ENCODE measurements at places on chromosomes 11 and 22.

DNA sequence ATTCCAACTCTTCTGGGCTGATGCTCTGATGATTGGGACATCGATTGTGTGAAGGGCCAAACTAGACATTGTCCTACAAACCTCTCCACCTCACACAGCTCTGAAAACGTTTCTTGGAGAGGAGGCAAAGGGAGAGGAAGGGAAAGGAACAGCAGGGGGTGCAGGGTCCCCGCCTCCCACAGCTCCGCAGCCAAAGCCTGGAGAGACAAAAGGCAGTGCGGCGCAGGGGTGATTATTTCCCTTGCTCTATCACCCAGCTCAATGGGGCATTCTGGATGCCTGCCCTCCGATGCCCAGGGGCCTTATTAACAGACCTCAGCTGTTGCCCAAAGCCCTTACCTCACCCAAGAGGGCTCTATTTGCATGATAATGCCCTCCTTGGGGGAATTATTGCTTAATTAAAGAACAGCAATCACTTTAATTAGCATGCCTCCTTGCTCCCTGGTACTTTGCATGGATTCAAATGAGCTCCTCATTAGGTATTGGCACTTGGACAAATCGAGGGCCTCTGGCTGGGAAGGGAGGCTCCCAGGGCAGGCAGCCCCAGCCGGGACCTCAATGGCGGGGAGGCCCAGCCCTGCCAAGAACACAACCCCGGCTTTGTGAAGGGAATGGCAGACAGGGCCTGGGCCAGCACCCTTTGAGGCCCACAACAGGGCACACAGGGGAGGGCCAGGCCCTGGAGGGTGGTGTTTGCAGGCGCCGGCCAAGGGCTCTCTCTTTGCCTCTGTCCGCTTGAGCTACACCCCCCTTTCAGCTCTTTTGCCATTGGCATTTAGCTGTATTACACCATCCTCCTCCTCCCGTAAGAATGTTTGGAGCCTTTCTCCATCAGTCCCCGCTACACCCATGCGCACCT lies 19.8 kb upstream of the CDON start:
- DNase-seq: no peak

DNA sequence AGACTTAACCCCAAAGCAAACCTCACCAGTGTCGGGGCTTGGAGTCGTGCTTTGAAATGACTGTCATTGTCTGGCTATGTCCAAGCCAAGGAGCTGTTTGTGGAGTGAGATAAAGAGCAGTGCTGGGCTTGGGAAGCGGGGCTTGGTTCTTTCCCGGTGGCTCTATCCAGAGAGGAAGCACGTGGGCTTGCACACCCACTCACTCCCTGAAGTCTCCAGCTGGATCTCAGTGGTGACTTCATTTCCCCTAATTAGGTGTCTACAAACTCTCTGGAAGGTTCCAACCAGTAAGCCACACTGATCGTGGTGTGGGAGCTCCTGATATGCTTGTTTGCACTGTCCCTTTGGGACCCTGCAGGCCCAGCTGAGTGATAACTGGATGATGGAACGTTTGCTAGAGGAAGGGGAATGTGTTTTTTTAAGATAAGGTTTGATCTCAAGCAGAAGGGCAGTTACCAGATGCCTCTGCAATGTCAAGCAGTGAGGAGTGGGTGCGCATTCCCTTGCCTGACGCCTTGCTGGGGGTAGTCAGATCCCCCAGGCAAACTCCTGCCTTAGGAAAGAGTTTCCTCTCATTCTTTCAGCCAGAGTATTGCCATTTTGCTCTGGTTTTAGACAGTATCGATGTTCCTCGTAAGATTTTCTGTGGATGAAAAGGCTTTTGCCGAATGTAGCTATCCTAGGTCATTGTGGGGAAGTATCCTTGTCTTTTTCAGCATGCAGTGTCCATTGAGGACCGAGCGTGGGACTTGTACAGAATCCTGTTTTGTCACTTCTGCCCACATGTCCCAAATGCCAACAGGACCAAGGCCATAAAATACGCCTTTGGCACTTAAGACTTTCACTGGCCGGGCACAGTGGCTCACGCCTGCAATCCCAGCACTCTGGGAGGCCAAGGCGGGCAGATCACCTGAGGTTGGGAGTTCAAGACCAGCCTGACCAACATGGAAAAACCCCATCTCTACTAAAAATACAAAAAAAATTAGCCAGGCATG lies 90.9 kb downstream of the MICAL2 start:
- DNase-seq: no peak

GRCh38 chr11:98793276-98793675 lies 227.5 kb upstream of the CNTN5 start:
- DNase-seq: no peak

DNA sequence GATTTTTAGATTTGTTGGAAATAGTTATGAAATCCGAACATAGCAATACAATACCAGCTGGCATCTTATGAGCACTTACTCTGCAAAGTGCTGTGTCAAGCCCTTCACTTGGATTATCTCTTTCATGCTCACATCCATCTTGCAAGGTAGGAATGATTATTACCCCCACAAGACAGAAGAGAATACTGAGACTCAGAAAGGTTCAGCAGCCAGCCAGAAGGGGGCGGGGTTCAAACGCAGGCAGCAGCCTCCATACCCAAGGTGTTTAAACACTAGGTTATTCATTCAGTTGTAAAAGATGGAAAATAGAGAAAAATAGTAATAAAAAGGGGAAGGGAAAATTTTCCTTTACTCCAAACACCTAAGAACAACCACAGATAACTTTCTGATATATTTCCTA lies 158.5 kb downstream of the CCDC34 start:
- peak; percentile 6 for DNase-seq

- no peak for DNase-seq
Measured at GRCh38 chr11:97622795-97623194, 1233.0 kb downstream of the JRKL start.

- no peak for DNase-seq
Measured at GRCh38 chr11:119085437-119085847, 761 bp downstream of the HMBS start.

GRCh38 chr11:37511425-37511933 lies 913.4 kb upstream of the RAG2 start:
- no peak for DNase-seq

DNA sequence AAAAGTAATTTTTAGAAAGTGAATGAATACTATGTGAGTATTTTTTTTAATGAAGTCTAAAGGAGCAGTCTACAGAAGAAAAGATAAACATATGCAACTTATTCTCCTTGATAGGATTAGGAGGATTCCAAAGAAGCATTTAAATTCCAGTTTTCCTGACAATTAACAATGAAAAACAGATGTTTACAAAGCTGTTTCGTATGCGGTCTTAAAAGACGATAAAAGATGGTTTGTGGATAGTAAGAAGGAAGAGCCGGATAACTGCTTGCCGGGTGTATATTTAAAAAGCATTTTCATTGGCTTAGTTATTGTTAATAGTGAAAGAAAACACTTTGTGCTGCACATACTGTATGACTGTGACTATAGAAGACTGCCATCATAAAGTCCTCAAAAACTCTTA lies 120.0 kb upstream of the C11orf58 start:
- DNase-seq: no peak

GRCh38 chr11:33065445-33066178 lies 26.2 kb downstream of the TCP11L1 start:
- peak; percentile 58 for DNase-seq

GRCh38 chr11:128391811-128392210 lies 195.5 kb downstream of the ETS1 start:
- DNase-seq: no peak

DNA sequence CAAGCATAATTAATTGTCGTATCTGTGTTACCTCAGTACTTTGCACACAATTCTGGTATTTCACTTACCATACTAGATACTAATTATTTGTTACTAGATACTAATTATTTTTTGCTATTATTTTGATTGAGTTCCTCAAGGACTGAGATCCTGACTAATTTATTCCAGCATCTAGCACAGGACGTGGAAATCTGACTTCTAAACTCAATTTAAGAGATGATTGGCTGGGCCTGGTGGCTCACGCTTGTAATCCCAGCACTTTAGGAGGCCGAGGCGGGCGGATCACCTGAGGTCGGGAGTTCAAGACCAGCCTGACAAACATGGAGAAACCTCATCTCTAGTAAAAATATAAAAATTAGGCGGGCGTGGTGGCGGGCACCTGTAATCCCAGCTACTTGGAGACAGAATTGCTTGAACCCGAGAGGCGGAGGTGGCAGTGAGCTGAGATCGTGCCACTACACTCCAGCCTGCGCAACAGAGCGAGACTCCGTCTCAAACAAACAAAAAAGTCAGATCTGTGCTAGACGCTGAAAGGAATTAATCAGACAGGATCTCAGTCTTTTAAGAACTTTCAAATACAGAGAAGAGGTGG lies 527 bp upstream of the MRPL48 start:
- no peak for DNase-seq

DNA sequence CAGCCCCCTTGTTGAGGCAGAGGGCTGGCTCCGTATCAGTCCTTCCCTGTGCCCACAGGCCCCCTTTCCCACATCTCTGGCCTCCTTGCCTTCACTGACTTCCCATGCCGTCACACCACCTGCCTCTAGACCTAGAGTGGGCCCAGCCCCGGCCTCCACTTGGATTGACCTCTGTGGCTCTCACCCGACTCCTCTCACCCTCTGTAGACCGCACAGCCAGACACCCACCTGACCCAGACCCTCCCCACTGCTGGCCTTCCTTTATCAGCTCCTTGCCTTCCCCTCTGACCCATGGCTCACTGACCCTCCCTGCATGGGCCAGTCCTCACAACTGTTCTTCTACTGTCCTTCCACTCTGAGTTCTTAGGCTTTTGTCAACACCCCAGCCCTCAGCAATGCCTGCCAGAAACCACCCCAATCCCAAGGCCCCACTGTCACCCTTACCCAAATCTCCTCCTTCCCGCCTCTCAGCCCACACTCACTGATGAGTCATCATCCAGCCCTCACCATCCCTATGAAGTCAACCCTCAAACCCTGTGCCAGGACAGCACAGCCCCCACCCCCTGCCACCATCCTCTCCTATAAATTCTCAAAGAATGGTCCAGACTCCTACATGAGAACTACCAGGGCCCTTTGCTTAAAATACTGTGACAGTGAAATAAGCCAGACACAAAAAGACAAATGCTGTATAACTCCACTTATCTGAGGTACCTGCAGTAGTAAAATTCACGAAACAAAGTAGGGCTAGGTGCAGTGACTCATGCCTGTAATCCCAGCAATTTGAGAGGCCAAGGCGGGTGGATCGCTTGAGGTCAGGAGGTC lies 53.4 kb downstream of the SCGB1A1 start:
- no peak for DNase-seq

DNA sequence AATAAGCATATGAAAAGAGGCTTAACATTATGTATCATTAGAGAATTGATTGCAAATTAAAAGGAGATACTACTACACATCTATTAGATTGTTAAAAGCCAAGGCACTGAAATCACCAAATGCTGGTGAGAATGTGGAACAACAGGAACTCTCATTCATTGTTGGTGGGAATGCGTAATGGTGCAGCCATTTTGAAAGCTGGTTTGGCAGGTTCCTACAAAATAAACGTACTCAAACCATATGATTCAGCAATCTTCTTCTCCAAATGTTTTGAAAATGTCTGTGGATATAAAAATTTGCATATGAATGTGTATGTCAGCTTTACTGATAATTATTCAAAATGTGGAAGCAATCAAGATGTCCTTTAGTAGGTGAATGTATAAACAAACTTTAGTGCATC lies 176.4 kb upstream of the PLET1 start:
- DNase-seq: no peak

GRCh38 chr11:47154616-47155570 lies 21.8 kb downstream of the ARFGAP2 start:
- DNase-seq: no peak

GRCh38 chr22:47149976-47150375 lies 387.5 kb downstream of the TBC1D22A start:
- DNase-seq: no peak

DNA sequence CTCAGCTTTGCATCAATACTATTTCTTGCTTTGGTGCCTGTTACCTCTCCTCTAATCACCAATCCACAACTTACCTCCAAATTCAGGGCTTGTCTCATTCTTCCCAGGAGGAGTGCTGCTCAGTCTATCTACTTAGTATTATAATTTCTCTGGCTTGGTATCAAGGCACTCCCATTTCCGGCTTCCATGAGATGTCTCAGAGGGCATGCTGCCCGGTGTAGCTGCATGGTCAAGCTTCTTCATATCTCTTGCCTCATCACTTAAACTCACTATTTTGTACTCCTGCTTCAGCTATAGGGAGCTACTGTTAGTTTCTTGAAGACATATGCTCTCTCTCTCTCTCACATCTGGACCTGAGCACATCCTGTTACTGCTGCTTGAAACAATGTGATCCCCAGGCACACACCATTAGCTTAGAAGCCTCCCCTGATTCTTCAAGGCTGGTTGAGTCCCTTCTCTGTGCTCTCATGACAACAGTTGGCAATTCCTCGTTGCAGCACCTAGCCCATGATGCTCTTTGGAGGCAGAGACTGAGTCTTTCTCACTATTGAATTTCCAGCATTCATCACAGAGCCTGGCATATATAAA lies 182.8 kb upstream of the SYN3 start:
- no peak for DNase-seq

- no peak for DNase-seq
Measured at GRCh38 chr11:66012946-66013761, 1.3 kb downstream of the CST6 start.

GRCh38 chr22:46244771-46245170 lies 5.3 kb downstream of the CDPF1 start:
- no peak for DNase-seq

- DNase-seq: no peak
Measured at GRCh38 chr22:44453441-44454112, 44.5 kb downstream of the RTL6 start.

DNA sequence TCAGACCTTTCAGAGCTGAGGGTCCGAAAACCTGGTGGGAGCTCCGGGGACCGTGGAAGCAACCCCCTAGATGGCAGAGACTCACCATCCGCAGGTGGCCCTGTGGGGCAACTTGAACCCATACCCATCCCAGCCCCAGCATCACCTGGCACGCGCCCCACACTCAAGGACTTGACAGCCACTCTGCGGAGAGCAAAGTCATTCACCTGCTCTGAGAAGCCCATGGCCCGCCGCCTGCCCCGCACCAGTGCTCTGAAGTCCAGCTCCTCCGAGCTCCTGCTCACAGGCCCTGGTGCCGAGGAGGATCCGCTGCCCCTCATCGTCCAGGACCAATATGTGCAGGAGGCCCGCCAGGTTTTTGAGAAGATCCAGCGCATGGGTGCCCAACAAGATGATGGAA lies 2.0 kb downstream of the ARHGEF17 start:
- no peak for DNase-seq

DNA sequence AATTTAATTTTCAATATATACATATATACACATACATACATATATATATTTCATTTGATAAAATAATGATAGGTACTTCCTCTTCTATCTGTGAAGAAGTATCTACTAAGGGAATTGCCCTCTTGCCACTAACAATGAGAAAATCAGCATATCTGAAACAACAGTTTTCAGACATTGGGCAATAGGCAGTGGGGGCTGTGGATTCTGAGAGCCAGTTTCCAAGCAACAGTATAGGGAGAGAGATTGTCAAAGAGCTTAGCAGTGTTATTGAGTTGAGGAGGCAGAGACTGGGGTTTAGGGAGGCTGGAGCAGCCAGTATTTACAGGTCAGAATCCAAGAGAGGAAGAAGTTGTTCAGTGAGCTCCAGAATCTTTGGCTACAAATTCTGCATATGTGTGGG lies 119.3 kb downstream of the ARFGAP2 start:
- DNase-seq: no peak

Data from T follicular helper cell (primary cell).